ENCODE measurements at places on chromosomes 3 and 15.

- DNase-seq = no peak
These were observed 6.7 kb downstream of the PARP14 start for GRCh38 chr3:122687298-122687697.

DNA sequence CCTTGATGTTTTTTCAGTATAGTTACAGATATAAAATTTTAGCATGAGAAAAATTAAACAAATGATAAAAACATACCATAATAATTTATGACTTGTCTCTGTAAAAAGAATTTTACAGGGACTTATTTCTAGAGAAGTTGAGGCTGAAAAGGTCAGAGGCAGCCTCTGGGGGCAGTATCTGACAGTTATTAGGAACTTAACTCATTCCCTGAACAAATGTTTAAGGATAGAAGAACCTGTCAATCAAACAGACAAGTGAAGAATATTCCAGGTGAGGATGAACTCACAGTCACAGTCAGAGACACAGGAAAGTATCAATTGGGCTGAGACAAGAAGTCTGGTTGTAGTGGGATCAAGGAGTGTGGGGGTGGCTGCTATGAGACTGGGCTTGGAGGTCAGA, 7.3 kb downstream of the MYLK start:
- DNase-seq = no peak

GRCh38 chr3:73580343-73580742, 44.4 kb downstream of the PDZRN3 start:
- DNase-seq = peak; percentile 67

GRCh38 chr3:43034200-43034599, 55.1 kb downstream of the GASK1A start:
- no peak for DNase-seq

DNA sequence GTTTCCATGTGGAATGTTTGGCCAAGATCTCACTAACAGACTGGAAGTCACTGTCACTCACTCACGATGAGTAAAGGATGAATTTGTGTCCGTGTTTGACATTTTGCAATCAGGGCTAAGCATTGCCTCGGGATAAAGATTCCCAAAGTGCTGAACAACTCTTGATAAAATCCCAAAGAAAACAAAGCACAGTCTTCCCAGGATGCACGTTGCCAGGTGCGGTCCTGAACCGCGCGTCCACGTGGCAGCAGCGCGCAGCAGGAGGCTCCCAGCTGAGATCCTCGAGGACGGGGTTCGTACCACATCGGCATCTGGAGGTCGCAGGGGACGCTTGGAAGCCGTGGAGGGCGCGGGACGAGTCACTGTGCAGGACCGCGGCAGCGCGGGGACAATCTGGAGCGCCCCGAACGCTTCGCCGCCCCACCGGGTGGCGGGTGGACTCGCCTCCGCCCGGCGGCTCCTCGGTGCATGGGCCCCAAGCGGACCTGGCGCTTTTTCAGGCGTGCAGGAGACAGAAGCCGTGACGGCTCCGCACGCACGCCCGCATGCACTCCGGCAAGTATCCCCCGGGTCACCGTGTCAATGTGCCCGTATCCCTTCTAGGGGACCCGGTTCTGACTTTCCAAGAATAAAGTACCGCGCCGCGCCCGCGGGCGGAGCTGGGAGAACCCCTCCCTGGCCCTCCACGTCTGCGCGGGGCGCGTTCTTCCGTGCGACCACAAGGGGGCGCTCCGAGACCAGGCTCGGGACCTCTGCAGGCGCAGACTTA, 17.7 kb downstream of the CPN2 start:
- peak; percentile 96 for DNase-seq

GRCh38 chr3:72344236-72344635, 504.0 kb downstream of the SHQ1 start:
- no peak for DNase-seq

GRCh38 chr15:89677381-89677780, 1.8 kb downstream of the PLIN1 start:
- no peak for DNase-seq

- peak; percentile 87 for DNase-seq
These were observed 728 bp downstream of the TRANK1 start for GRCh38 chr3:36944012-36944640.

GRCh38 chr15:51737522-51738305, at the start of gene LYSMD2:
Gene LYSMD2 (minus strand): TSS chr15:51737655. CDS start chr15:51737622, 33 bp downstream.
- peak; percentile 89 for DNase-seq

DNA sequence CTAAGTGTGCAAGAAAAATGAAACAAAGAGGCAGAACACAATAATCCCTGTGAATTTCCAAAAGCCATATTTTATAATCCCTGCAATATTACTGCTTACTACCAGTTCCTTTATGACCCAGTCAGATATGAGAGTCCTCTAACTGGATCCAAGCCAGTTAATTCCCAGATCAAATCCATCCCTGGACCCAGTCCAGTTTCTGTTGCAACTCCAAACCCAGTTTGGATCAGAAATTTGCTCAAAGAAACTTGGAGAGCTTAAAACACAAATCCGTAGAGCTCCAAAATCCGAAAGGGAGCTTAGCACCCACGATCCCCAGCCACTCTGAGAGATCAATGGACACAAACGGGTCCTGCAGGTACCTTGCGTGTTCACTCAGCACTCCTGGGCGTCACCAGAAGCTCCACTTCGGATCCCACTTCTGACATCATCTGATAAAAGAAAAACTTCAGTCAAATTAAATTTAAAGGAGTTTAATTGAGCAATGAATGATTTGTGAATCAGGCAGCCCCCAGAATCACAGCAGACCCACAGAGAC, 32.6 kb upstream of the THUMPD3 start:
- DNase-seq = no peak
